ENCODE measurements at places on chromosomes 6 and 20.

DNA sequence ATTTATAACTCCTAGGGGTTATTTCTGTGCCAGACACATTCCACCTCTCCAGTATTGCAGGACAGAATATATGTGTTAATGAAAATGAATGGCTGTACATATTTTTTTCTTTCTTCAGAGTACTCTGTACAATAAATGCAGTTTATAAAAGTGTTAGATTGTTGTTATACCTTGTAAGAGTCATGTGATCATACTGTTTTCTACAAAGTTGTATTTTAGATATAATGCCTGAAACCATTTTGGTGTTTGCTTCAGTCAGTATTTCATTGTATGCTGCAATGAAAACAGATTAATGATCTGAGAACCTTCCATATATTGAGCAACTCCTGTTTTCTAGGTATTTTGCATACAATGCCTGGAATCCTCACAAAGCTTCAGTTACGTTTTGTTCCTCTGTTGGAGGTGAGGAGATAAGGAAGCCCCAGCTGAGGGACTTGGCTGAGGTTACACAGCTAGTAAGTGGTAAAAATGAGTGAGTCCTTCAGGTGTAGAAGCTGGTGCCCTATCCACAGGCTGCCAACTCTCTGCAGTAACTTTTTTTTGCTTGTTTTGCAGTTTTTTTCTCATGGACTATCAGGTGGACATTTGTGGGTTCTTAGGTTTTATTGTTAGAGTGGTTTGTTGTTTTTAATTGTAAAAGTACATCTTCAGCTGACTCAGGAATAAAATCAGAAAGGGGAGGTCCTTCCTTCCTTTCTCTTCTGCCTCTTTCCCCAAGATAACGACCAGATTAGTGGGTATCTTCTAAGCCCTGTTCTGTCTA is 11.6 kb downstream of the PDCD2 start:
- DNase-seq: no peak

DNA sequence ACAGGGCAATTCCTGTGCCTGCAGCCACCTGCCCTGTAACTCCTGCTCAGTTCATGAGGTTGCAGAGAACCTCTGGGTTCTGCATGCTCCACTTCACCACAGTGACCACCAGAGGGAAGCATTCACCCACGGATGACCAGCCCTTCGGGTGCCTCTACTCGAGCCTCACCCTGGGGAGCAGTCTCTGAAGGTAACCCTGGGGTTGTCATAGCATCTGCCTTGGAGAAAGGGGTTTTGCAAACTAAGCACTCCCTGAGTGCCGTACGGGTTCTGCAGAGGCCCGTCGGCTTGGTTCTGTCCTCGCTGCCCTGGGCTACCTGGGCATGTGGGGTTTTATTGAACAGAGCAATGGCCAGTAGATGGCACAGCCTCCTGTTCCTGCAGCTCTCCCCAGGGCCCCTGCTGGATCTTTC is 10.2 kb upstream of the CST5 start:
- DNase-seq: peak; percentile 39

- no peak for DNase-seq
Measured at GRCh38 chr6:44668391-44668930, 281.0 kb downstream of the CDC5L start.

DNA sequence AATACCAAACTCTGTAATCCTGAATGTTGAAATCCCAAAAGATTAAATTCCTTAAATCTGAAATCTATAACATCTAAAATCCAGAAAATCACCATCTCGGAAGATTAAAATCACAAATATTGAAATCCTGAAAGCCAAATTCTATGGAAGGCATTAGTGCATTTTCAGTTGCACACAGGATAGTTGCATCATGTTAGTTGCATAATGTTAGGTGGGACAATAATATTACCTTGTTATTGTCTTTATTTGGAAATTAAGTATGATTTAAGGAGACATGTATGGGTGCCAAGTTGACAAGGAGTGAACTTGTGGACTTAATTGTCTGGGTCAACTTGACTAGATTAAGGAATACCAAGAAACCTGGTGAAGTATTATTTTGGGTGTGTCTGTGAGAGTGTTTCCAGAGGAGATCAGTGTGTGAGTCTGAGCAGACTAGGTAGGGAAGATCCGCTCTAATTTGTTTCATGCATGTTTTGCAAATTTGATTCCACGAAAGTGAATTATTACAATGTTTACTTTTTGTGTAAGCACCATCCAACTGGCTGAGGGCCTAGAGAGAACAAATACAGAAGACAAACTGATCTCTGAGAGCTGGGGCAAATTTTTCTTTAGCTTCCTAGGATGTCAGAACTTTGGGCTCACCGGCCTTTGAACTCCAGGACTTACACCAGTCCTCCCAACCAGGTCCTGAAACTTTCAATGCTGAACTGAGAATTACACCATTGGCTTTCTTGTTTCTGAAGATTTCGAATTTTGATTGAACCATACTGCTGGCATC is 545.1 kb upstream of the IRAK1BP1 start:
- DNase-seq: no peak

DNA sequence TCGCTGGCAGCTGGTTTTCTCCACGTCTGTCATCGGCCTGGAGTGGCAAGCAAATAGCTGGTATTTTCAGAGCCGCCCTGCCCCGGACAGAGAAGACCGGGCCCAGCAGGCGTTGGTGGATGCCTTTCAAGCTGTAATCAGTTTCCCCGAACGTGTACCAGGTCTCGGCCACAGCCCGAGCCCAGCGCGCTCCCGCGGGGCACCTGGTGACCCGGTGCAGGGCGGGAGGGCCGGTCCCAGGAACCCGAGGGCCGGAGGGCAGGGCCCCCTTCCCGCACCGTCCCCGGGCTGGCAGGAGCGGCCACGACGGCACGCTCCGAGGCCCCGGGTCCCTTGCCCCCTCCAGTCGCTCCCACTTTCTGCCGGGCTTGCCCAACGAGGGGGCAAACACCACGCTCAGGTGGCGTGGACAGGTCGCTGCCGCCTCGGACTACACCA is 348 bp upstream of the PYGB start:
- no peak for DNase-seq
